ENCODE measurements at places on chromosomes 1 and 21. TPM values are rescaled to one million over a fixed set of nuclear protein-coding genes. Genes with fewer than 3 reads are reported as not detected.

TCHH gene
- 0.08 TPM for polyA plus RNA-seq

RGS18 gene
- polyA plus RNA-seq: 3.8 TPM

- no peak for DNase-seq
Measured at GRCh38 chr1:175935166-175935565, 191.8 kb upstream of the TNR start.

GRCh38 chr1:183281039-183281438 lies 95.0 kb downstream of the LAMC2 start:
- no peak for DNase-seq

DNA sequence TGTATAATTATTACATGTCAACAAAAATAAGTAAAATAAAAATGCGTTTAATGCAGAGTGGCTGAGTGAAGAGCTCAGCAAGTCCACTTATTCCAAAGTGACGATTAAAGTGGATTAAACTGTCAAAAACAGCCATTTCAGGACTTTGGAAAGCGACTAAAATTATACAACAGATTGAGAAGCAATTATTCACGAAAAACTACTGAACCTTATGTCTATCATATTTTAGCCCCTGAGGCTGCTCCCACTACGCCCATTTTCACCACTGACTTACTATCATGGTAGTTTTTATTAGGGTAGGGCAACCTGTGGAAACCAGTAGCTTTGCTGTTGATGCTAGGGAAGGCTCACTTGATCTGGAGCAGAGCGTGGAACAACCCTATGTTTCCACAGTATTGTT lies 114.3 kb upstream of the GPR52 start:
- DNase-seq: no peak

- DNase-seq: peak; percentile 55
Measured at GRCh38 chr1:113804421-113805255, 7.6 kb downstream of the RSBN1 start.

GRCh38 chr1:17423781-17424245 lies 15.7 kb downstream of the RCC2 start:
- peak; percentile 69 for DNase-seq

TCP10L gene
- polyA plus RNA-seq: 0.54 TPM

- no peak for DNase-seq
Measured at GRCh38 chr1:78227705-78228635, 182.2 kb downstream of the GIPC2 start.

DNA sequence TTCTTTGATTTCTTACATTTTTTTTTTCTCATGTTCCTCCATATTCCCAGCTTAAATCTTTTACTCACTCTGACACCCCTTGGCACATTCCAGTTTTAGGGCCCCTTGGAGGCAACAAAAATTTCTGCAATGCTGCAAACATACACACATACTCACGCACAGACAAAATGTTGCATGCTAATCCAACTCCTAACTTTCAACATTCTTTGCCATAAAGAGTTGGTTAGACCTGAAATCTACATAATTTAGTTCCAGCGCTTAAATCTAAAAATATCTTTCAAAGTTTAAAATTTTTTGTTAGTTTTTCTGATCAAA lies 103.9 kb downstream of the PTPN14 start:
- no peak for DNase-seq

- DNase-seq: no peak
Measured at GRCh38 chr1:163308811-163309210, 12.9 kb upstream of the NUF2 start.

INKA2 gene
- 4.0 TPM for polyA plus RNA-seq

ADAMTS5 gene
- 7.9 TPM for polyA plus RNA-seq

DNA sequence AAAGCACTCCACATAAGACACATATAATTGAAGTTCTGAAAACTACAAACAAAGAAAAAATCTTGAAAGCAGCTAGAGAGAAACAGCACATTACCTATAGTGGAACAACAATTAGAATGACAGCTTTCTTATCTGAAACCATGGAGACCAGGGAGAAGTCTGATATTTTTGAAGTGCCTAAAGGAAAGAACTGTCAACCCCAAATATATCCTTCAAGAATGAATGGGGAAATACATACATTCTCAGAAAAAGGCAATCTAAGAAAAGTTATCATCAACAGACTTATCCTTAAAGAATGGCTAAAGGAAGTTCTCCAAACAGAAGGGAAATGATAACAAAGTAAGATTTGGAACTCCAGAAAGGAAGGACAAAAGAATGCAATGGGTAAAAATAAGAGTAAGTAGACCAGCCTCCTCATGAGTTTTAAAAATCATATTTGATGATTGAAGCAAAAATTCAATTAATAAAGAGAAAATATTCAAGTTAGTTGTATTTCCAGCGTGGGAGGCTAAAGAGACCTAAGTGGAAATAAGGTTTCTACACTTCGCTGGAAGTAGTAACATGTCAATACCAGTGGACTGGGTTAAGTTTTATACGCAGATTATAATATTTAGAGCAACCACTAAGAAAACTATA lies 170.8 kb upstream of the SAMSN1 start:
- DNase-seq: no peak

DNA sequence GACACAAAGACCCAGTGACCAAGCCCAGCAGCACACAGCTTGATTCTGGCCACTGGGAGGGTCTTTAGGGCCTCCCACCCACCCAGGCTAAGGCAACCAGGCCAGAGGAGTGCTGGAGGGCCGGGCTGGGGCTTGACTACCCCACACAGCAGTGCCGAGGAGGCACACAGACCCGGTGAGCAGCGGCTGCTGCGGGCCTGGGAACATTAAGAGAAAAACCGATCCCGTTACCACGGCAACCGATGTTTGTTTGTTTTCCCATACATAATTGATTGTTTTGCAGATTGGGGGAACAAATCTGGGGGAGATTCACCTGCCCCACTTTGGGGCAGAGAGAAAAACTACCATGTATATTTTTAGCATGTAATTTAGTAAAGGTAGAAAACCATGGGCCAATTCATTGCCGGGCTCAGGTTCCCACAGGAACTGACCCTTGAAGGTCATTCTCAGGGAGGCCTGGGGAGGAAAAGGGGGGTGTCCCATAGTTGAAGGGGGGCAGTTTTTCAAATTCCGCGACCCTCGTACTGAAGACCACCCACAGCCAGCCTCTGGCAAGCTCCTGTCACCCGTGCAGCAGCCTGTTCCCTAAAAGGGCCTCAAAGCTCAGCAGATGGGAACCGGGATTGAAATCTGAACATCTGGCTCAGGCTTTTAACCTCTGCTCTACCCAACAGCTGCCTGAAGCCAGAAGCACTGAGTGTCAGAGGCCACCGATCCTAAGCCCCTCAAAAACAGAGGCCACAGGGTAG lies 35.3 kb downstream of the CHD5 start:
- DNase-seq: no peak

DNA sequence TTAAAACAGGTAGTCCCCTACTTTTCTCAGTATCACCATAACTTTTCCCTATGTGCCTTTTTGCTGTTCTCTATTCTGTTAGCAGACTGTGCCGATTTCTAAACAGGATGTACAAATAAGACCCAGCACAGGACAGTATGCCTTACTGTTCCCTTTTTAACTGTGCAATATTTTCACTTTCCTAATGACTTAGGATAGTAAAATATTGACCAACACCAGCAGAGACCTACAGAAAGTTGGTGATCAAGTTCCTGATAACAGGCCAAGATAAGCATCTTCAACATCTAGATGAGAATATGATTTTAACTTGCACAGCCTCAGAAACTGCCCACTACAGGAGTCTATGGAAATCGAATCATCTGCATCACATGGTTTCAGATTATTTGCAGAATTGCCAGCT lies 42.0 kb downstream of the ADSS2 start:
- no peak for DNase-seq

- peak; percentile 62 for DNase-seq
Measured at GRCh38 chr1:26861889-26862378, 1.0 kb upstream of the SFN start.

SLC2A5 gene
- polyA plus RNA-seq: 0.87 TPM

CHRM3 gene
- polyA plus RNA-seq: 2.3 TPM

ALG14 gene
- polyA plus RNA-seq: 13.4 TPM

GRCh38 chr1:219495737-219496408 lies 117.0 kb downstream of the ZC3H11B start:
- DNase-seq: no peak

GRCh38 chr1:154117642-154118041 lies 37.2 kb downstream of the NUP210L start:
- DNase-seq: no peak

OR2G3 gene
- not detected for polyA plus RNA-seq

ZNF593OS gene
- polyA plus RNA-seq: 2.2 TPM

NLRP3 gene
- 1.3 TPM for polyA plus RNA-seq

GRCh38 chr1:114607223-114607622 lies 25.8 kb upstream of the BCAS2 start:
- no peak for DNase-seq

PLPPR4 gene
- 49.1 TPM for polyA plus RNA-seq

GRCh38 chr1:219085988-219086387 lies 87.7 kb upstream of the LYPLAL1 start:
- DNase-seq: no peak

DNA sequence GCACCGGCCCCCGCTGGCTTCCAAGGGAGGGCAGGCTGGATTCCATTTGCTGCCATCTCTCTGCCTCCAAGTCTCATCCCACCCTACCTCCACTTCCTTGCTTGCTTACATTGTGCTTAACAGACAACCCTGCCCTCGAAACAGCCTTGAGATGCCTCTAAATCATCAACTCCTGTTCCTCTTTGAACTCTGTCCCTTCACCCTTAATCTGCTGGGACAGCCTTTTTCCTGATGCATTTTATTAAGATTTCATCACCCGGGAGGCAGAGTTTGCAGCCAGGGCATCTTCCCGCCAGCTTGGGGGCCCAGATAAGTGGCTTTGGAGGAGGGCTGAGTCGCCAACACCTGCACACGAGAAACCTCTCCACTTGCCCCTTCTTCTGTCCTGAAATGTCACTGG lies 192.5 kb downstream of the KAZN start:
- DNase-seq: no peak

DNA sequence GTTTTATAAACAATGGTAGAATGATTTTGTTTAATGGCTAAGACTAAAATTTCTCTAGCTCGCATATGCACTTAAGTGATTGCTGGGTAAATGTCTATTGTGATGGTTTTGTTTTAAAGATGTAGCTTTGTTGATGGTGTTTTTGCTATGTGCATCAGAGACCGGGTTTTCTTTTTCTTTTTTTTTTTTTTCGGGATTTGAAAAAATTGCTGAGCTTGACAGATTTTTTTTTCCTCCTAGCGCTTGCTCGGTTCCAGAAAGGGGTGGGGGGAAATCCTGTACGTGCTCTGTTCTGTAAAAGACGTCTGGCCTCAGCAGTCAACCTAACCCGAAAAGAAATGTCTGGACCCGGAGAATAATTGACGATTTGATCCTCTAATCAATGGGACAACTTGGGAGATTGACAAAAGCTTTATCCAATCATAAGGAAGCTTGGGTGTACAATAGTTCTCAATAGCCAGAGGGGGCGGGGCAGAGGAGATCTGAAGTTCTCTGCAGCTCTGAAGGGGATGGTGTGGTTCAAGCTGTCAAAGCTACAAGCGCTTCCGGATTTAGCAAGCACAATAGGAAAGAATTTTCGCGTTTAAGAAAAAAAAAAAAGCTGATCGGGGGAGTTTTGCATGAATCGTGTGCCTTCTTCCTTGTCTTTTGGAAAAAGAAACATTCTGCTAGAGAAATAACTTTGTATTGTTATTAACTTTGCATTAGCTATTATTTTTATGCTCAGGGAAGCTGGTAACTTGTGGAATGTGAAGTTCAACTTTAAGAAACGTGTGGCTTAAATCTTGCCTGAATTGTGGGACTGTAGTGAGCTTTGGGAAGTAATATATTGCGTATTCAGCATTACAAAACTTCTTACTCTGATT lies 4.5 kb upstream of the NFIA start:
- peak; percentile 98 for DNase-seq

ADGRB2 gene
- 19.9 TPM for polyA plus RNA-seq

- DNase-seq: no peak
Measured at GRCh38 chr21:17803536-17803935, 15.6 kb downstream of the C21orf91 start.

DNA sequence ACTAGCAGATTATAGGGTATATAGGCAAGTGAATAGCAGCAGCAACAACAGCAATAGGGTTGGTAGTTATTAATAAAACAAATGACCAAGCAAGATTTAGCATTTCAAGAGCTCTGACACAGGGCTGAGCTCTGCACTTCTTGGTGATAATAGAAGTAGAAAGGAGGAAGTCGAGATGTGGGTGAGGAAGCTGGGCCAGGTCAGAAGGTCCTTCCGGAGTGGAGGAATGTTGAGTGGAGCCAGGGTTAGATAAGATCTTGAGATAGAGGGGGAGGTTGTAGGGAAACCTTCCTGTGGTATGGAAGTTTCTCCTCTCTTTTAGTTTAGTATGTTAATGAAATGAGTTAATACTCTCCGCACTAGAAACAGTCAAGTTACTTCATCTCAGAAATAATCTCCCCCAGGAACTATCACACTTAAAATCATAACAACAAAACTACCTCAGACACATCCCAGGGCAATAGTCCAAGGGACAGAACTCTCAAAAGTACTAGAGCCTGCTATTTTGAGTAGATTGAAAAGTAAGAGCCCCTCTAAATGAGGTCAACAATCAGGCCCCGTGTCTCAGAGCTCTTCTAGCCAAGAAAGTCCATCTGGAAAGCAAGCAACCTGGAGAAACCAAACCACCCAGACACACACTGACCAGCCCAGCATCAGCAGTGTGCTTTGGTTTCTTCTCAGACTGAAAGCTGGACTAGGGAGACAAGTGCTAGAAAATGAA lies 45.4 kb upstream of the ATP1B1 start:
- no peak for DNase-seq

SARS1 gene
- polyA plus RNA-seq: 160 TPM

DNA sequence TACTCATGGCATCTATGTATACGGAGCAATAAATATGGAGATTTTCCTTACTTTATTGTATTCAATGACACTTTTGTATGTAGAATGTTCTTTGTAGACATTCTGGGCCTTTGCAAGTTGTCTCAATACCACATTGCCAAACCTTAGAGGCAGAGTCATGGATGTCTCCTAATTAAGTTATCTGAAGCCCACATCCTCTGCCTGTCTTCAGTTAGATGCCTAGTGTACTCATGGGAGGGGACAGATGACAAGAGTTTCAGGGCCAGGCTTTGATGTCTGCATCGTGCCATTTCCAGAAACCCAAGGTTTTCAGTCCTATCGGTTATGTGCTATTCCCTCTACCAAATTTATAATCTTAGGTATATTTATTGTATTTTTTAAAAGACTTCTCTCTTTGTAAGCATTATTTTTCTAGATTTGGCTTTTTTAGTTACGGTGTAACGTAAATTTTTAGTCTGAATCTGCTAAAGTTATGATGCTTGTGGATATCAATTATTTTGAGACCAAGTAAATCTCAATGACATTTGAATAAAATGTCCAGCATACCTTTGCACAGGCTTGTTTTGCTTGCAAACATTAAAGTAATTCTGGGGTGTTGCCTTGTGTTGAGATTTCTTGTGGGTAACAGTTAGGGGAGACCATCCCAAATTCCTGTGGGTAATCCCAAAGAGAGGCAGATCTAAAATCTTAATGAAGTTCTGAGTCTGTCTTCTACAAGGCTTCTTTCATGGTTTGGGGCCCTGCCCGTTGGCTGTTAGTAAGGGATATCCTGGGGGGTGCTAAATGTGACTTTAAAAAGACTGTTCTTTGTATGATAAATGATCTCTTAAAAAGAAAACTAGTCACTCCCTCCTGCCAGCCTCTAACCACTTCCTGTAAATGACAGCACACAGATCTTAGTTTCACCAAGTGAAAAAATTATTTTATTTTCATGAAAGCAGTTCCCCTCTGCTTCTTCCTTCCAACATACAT lies 8.0 kb upstream of the MACF1 start:
- DNase-seq: no peak

- no peak for DNase-seq
Measured at GRCh38 chr1:235735621-235736020, 86.0 kb upstream of the GNG4 start.

All from left lung (tissue), 14 donors.